ENCODE measurements at places on chromosomes 4 and X.

DNA sequence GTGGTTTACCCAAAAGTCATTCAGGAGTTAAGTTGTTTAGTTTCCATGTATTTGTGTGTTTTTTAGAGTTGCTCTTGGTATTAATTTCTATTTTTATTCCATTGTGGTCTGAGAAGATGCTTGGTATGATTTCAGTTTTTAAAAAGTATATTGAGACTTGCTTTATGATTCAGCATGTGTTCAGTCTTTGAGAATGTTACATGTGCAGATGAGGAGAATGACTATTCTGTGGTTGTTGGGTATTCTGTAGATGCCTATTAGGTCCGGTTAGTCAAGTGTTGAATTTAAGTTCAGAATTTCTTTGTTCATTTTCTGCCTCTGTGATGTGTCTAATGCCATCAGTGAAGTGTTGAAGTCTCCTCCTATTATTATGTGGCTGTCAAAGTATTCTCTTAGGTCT lies 249.4 kb downstream of the ARHGAP10 start:
- no peak for DNase-seq

- no peak for DNase-seq
These were observed 113.7 kb upstream of the LSM6 start for GRCh38 chr4:146061610-146062334.

DNA sequence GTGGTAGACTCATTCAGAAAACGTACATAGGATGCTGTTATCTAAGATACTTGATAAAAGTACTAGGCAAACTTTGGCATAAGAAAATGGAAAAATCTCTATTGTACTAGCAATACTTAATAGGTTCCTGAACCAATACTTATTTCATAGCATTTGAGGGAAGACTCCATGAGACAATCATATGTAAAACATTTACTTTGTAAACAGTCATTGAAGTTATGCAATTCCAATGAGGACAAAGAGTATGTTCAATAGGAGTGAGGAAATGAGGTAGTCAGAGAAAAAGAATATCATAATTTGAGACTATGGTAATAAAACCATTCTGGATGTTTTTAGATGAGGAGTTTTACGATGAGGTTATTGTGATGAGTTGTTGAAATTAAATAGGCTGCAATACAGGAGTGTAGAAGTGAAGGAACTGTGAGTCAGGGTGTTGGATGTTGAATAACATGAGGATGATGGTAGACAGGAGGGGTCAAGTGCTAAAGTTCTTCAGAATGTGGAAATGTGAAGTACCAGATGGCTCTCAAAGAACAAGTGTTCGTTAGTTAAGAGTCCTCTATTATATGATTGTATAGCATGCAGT lies 397.9 kb downstream of the PPP3CA start:
- no peak for DNase-seq

DNA sequence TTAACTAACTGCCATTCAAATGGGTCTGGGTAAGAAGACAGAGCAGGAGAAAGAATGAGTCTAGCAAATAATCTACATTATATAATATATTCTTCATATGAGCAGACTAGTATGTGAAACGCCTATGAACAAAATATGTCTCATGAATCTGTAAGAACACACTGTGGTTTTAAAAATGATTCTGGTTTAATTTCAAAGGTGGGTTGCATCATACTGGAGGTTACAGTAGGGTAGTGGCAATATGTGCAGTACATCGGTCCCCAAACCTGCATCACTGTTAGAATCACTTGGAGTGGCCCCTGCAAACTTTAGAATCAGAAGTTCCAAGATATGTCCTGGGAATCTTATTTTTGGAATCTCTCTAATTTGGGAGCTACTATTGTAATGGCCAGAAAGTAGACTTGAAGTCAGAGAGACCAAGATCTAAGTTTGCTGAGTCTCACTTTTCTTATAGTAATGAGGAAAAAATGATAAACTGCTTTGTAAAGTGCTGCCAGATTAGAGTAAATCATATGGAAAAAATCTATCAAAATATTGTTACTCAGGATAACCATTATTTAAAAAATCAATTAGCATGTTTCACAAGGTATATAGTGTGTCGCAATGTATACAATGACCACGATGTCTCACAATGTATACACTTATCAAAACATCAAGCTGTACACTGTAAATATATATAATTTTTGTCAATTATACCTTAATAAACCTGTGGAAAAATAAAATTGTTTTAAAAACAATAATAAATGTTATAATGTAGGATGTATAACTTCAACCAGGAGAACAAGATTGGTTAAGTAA lies 37.9 kb upstream of the ARSJ start:
- no peak for DNase-seq

DNA sequence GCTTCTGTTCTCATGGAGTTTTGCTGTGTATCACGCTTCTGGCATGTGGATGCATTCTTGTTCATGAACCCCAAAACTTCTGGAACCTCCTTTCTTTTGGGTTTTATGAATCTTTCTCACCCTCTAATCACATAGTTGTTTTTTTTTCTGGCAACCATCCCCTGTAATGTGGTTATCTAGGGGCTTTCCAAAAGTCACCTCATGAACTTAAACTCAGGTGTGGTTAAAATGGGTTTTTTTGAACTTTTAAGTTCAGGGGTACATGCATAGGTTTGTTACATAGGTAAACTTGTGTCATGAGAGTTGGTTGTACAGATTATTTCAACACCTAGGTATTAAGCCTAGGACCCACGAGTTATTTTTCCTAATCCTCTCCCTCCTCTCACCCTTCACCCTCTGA lies 1099.4 kb upstream of the SLIT2 start:
- DNase-seq, result no peak

- no peak for DNase-seq
These were observed 47.2 kb downstream of the AFAP1 start for GRCh38 chr4:7892212-7893019.

DNA sequence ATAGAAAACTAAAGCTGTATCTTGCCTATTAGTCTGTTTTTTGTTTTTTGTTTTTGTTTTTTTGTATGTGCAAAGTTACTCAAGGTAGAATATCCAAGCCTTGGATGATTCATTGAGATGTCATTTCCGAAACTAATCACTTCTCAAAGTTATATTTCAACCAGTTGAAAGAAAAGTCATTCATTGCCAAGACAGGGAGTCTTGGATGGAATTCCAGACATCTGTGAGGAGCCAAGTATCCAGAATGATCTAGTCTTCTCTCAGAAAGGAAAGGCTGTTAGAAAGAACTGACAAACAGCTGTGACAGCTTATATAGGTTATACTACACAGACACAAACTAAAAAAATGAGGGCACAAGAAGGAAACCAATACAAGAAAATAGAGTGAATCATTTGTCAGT lies 141.1 kb upstream of the NDST3 start:
- no peak for DNase-seq

DNA sequence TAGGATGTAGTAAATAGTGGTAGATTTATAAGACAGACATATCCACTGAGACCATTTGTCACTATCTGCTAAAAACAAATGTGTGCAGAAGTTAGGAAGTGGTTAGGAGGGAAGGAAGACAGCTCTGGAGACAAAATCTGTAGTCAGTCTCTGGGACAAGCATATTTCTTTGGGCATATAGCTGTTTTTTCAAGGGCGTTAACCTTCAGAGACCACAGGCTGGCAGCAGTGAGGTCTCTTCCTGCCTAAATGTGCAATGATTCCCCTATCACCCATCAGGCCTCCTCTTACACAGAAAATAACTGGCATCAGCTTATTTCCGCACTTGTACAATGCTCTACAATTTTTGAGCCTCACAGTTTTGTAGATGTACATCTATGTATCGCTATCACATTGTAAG lies 6.5 kb downstream of the TMEM150C start:
- DNase-seq, result no peak

- DNase-seq, result no peak
These were observed 30.6 kb downstream of the THAP9 start for GRCh38 chr4:82930848-82931755.

GRCh38 chrX:154761977-154762536 lies 607 bp upstream of the DKC1 start:
- no peak for DNase-seq

DNA sequence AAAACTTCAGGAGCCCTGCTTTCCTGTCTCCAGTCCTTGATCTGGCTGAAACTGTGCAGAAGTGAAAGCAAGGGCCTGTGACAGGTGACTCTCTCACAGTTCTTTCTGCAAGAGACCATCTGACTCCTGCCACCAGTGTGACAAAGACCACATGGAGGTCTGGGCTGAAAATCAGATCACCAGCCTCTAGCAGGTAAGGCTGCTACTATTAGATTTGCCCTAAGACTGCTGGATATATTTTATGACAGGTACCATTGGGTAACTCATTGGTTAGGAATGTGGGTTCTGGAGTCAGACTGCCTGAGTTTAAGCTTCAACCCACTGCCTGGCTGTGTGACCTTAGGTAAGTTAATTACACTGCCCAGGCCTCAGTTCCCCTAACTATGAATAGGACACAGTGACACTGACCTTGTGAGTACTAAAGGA lies 163.3 kb upstream of the SLC7A11 start:
- no peak for DNase-seq

GRCh38 chr4:160595646-160596045 lies 1492.8 kb downstream of the RAPGEF2 start:
- no peak for DNase-seq

GRCh38 chr4:185238750-185239149 lies 29.4 kb downstream of the SNX25 start:
- no peak for DNase-seq

DNA sequence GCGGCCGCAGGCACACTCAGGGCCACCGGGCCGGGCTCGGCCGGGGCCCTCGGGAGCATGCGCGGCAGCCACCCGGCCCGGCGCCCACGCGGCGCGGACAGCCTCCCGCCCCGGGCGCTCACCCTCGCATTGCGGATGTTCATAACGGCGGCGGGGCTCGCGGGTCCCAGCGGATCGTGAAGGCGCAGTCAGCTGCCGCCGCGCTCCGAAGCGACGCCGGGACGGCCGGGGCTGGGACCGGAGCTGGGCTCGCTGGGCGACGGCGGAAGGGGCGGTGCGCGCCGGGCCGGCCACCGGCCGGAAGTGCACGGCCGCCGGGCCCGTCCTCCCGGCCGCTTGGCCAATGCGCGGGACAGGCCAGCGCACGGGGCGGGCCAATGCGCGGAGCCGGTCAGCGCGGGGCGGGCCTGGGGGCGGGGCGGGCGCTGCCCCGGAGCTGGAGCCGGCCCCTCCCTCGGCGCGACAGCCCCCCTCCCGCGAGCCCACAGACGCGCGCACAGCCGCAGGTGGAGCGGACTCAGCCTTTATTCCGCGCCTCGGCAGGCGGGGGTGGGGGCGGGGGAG lies at the start of gene NAA10:
TSS of gene NAA10 (minus strand) at position 276 of the 564 bp plus-strand sequence. CDS start at position 143, 133 bp downstream.
- DNase-seq, result peak; percentile 72

DNA sequence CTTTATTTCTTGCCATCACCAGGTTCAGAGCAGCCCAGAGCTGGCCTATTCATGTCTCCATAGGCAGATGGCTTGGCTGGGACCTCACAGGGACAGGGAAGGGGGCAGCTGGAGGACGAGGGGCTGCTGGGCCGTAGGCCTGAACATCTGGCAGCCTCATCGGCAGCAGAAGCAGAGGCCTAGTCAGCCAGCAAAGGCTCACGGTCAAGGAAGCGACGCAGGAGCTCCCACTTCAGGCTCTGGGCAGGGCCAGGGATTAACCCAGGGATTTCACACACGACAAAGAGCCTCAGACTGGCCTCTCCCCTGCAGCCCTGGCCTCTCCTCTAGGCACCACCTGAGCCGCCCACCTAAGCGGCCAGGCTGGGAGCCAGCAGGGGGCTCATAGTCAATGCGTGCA lies 46.0 kb upstream of the MAN2B2 start:
- DNase-seq, result no peak

DNA sequence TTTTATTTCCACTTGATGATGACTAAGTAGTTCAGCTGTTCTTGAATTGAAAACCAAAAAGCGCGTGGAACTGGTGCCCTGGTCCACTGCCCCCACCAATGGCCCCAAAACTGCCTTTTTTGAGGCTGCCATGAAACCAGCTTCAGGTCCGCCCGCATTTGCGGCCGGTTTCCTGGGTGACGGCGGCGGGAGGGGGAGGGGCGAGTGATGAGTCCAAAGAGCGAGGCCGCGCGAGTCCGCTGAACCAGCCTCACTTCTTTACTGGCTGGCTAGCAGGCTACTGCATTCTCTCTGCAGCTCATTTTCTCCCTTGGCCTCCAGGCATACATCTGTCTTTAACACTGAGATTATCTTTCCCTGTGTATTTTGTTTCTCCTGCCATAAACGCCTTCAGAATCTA lies 72.9 kb upstream of the FABP2 start:
- DNase-seq, result no peak

DNA sequence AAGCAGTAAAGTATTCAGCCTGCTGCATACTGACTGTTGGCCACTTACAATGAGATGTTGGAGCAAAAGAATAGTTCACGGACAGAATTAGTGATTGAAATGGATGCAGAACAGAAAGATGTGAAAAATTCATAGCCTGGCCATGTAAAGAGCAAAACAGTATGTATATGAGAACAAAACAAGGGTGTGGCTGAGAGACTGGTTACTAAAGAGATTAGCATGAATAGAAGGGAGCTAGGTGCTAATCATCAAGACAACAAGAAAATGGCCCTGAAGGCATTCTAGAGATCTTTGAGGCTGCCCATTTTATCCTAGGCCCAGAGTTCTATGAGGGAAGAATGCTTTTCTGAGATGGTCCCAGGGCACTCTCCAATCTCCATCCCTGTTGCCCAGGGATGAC lies 208.5 kb downstream of the ARHGEF9 start:
- DNase-seq, result no peak

- DNase-seq, result no peak
These were observed 154.2 kb upstream of the TBL1X start for GRCh38 chrX:9310616-9311015.

- no peak for DNase-seq
These were observed 96.4 kb upstream of the PPARGC1A start for GRCh38 chr4:23986270-23986669.

GRCh38 chr4:101033986-101034385 lies 313.3 kb downstream of the PPP3CA start:
- DNase-seq, result no peak

DNA sequence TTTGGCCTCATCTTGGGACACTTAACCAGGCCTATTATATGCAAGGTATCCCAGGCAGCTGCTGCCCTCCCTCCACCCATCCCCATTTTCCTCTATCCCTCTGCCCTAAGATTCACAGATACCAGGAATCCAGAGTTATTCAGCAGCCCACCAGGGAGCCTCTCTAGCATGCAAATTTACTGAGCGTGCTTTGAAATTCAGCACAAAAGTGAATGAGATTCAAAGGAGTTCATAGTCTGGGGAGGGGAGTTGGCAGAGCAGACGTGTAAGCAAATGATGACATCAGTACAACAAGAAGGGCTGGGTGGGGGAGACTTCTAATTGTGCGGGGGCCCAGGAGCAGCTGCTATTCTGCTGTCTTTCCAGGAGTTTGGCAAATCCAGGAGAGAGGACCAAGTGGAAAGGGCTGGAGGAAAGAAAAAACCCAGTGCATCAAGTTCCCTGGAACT lies 1.7 kb upstream of the MTM1 start:
- DNase-seq, result no peak

DNA sequence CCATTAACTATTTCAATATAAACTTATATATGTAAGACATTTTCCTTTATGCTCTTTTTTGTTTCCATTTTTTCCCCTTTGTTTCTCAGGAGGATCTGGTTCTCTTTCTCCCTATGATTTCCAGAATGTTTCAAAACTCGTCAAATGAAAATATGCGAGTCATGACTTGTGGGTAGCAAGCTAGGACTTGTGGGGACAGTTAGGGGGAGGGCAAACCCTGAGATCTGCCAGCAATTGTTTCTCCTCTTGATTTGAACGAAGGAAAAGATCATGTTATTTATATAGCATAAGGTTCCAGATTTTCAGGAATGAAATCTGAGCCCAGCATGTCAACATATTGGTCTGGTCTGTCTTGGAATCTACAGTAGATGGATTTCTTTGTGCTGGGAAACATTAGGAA lies 28.9 kb upstream of the GPC4 start:
- DNase-seq, result no peak
